ENCODE measurements at places on chromosomes 7 and 10. TPM values are rescaled to one million over a fixed set of nuclear protein-coding genes. Genes with fewer than 3 reads are reported as not detected.

GRCh38 chr7:20193242-20193777 is 23.9 kb downstream of the MACC1 start:
- DNase-seq: no peak

Gene TRIM56
- total RNA-seq: 17.4 TPM

- no peak for DNase-seq
These were observed 586.6 kb downstream of the SUGCT start for GRCh38 chr7:40721342-40721949.

DNA sequence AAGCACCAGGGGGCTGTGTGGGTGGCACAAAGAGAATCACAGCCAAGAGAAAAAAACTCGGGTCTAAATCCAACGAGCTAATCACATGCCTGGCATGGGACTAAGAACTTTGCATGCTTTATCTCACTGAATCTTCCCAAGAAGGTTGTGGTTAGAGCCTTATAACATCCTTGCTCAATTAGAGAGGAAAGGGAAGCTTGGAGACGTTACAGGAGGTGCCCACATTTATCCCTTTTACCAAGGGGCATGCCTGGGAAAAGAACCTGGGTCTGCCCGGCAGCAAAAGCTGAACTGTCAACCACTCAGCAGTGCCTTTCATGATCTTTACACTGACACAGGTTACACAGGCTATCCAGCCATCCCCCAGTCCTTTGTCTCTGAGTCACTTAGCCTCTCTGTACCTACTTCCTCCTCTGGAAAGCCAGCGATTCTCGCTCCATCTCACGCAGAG is 190.1 kb downstream of the PRPF18 start:
- no peak for DNase-seq

Gene TMEM176A
- total RNA-seq: 26.2 TPM

GRCh38 chr10:97640174-97640867 is at the start of gene PI4K2A:
TSS of gene PI4K2A (plus strand) at chr10:97640671. CDS start at chr10:97640743, 72 bp downstream.
- DNase-seq: peak; percentile 99

Gene TCAF2
- total RNA-seq: 0.37 TPM

GRCh38 chr7:47394751-47395252 is 187.1 kb downstream of the TNS3 start:
- DNase-seq: no peak

Gene PRF1
- 1.1 TPM for total RNA-seq

- peak; percentile 67 for DNase-seq
These were observed 135.8 kb downstream of the CNNM2 start for GRCh38 chr10:103053659-103054581.

DNA sequence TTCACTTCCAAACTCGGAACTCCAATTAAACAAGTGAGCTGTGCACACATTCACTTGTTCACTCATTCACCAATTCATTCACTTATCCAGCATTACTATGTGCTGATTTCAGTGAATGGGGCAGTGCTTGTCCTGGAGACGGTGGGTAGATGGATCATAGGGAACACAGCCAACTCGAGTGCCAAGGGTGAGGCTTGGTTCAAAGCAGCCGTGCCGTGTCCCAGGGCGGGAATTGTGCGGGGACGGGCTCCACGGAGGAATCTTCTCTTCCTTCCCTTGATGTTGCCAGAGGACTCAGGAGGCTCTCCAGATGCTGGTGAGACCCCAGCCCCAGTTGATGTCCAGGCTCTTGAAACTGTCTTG is 2.9 kb downstream of the SH2D4B start:
- DNase-seq: no peak

DNA sequence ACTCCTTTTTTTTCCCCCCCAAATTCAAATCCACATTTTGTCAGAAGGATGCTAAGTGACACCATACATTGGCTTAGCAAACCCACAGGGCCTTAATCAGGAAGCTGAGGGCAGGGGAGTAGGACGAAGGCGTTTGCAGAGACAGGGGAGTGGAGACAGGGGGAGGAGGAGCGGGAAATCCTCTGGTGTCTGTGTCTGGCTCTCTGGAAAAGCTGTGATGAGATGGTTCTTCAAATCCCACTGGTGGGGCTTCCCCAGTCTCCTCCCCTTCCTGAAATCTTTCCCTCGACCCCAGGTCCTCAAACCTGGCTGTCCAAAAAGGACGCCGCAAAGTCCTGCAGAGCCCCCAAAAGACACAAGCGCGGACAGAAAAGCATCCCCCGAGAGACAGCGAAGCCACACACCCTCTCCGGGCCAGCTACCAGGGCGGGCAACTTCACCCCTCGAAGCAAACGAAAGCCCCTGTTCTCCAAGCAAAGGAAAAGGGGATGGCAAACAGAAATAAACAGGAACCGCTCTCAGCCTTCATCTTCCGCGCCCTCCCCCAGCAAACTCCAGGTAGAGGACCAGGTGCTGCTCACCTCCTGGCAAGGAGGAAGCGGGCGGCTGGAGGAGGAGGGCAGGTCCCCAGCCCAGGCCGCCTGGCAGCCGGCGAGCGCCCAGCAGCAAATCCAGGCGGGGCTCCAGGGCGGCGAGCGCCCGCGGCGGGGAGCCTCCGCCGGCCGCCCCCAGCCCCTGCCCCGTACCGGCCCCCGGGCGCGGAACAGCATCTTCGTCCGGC is 520 bp downstream of the ELAPOR2 start:
- DNase-seq: peak; percentile 8
